ENCODE measurements at places on chromosomes 6 and 20.

GRCh38 chr6:109816452-109817374 is 125.6 kb downstream of the FIG4 start:
- no peak for DNase-seq

DNA sequence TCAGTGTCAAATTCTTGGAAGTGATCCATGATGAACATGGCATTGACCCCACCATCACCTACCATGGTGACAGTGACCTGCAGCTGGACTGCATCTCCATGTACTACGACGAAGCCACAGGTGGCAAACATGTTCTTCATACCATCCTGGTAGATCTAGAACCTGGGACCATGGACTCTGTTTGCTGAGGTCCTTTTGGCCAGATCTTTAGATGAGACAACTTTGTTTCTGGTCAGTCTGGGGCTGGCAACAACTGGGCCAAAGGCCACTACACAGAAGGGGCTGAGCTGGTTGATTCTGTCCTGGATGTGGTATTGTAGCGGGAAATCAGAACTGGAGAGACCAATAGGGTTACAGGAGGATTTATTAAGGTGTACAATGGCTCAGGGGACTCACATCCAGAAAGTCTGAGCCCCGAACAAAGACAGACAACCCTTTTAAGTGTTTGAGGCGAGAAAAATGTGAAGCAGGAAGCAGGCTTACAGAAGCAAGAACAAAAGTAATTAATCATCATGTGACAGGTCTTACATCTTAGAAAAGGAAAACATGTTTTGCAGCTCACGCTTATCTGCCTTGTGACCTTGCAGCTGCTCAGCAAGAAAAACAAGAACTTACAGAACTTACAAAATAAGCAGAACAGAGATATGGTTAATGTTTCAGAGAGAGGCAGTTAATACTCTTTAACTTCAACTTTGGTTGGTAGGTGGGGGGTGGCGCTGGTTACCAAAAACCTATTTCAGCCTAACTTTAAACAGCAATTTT is 58.8 kb upstream of the MOCS1 start:
- no peak for DNase-seq

DNA sequence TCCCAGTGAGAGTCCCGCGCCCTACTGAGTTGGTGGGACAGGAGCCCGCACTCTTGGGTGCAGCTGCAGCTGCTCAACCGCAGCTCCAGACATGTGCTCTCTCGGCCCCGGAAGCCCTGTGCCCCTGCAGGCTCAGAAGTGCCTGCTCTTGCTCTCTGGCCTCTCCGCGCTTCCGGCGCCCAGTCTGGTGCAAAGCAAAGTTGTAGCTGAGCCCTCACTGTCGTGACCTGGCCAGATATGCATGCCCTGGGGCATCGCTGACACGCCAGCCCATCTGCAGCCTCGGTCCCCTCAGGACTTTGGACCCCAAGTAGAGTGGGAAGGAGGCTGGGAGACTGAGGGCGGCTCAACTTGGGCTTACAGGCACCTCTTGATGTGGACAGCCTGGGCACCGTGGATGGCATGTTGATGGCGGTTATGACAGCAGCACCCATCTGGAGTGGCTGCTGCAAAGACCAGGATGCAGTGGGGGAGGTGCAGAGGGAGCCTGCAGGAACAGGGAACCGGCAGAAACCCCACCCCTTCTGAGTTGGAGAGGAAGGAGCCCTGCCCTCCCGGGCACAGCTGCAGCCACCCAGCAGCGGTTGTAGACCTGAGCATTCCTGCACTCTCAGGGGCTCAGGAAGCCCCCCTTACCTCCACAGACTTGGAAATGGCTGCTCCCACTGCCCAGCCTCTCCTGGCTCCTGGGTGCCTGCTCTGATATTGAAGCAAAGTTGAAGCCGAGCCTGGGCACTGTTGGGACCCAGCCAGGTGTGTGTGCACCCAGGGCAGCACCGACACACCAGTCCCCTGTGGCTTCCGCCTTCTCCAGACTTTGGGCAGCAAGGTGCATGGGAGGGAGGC is 462.6 kb downstream of the TBC1D32 start:
- DNase-seq = no peak

DNA sequence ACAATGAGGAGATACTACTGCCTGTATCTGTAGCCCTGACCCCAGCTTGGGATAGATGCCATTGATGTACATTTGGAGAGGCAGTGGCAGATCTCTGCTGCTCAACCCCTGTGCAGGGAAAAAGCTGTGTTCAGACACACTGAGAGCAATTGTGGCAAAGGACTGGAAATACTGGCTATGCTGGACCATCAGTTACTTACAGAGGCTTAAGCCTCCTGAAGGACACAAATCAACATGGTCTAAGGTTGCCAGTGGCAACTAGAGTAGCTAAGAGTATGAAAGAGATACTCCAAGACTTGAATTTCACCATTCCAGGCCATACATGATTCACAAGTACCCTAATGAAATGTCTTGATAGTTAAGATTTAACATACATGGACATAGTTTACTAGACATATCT is 32.4 kb upstream of the ENPP4 start:
- no peak for DNase-seq

- no peak for DNase-seq
These were observed 2.8 kb downstream of the EBF4 start for GRCh38 chr20:2695206-2695983.

DNA sequence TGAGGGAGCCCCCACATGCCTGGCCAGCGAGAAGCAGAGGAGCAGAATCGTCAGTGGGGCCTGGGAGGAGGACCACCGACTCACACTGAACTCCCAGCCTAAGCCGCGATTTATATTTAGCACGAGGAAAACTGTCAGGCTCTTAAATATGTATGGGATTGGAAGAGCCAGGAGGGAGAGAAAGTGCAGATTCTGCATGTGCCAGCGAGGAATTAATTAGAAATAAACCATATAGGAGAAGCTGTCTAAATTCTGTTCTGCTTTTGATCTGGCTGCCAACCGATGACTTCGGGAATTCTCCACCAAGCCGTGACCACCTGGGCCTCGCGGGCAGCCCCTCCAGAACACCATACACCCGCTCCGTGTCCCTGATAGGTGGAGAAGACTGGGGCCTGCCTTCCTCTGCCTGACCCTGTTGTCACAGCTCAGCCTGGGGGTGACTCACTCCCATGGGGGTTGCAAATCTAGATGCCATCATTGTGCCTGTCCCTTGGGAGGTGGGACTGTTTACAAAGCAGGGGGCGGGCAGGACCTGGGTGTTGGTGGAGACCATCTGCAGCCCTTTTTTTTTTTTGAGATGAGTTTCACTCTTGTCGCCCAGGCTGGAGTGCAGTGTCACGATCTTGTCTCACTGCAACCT is 91.1 kb upstream of the PMEPA1 start:
- no peak for DNase-seq

DNA sequence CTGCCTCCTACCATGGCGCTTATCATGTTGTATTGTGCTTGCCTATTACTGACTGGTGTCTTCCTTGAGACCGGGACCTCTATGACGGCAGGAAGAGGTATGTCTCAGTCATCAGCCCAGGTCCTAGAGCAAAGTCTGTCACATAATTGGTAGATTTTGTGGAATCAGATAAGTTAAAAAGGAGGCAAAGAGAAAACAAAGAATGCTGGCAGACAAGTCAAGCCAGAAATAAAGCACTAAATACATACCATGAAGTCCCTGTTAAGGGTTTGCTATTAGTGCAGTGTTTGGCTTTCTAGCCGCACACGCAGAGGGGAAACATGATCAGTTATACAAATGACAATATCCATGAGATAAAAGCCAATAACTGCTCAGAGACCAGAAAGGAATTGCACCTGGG is 6.0 kb downstream of the TOMM34 start:
- DNase-seq = no peak

- no peak for DNase-seq
These were observed 122.8 kb downstream of the UST start for GRCh38 chr6:148869585-148869984.

GRCh38 chr20:36572701-36573102 is 695 bp upstream of the TGIF2 start:
- peak; percentile 75 for DNase-seq

DNA sequence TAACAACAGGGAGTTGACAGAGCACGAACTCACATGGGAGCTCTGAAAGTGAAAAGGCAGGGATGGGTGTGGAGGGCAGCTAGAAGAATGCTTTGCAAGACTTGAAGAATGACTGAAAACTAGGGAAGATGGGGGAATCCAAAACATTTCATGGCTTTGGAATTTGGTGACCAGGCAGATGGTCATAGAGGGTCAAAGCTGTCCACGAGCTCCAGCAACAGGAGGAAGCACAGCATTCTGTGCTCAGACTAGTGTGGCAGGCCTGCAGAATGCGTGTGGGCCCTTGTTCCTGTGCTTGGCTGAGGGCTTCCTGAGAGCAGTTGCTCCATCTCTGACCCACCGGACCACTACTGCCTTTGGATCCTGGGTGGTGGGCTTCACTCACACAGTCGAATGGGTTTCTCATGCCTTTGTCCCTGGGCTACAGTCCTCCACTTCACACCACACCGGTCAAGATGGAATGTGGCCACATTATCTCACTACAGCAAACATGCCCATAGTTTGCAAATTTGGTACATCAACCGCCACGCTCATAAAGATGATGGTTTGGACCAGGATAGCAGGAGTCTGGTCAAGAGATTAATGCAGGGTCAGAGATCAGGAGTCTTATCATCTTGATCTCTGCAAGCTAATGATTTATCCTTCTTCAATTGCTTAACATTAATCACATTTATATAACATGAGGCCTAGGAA is 100.7 kb downstream of the SGK1 start:
- no peak for DNase-seq

Measured in CD4-positive, alpha-beta T cell treated with Interleukin-17A for 1 hour (primary cell).